Umbilical cord (tissue), 2 donors: ENCODE measurements at places on chromosomes 11 and 22. TPM values are rescaled to one million over a fixed set of nuclear protein-coding genes. Genes with fewer than 3 reads are reported as not detected.

GRCh38 chr22:27679176-27679575 lies 122.4 kb downstream of the MN1 start:
- DNase-seq, result peak; percentile 86

HPX gene
- total RNA-seq, result 3.4 TPM

GRCh38 chr11:60786811-60787567 lies 1.9 kb downstream of the MS4A10 start:
- peak; percentile 34 for DNase-seq

POU2F3 gene
- 3.1 TPM for total RNA-seq

KRTAP5-9 gene
- total RNA-seq, result 0.72 TPM

DUSP8 gene
- 2.4 TPM for total RNA-seq

DNA sequence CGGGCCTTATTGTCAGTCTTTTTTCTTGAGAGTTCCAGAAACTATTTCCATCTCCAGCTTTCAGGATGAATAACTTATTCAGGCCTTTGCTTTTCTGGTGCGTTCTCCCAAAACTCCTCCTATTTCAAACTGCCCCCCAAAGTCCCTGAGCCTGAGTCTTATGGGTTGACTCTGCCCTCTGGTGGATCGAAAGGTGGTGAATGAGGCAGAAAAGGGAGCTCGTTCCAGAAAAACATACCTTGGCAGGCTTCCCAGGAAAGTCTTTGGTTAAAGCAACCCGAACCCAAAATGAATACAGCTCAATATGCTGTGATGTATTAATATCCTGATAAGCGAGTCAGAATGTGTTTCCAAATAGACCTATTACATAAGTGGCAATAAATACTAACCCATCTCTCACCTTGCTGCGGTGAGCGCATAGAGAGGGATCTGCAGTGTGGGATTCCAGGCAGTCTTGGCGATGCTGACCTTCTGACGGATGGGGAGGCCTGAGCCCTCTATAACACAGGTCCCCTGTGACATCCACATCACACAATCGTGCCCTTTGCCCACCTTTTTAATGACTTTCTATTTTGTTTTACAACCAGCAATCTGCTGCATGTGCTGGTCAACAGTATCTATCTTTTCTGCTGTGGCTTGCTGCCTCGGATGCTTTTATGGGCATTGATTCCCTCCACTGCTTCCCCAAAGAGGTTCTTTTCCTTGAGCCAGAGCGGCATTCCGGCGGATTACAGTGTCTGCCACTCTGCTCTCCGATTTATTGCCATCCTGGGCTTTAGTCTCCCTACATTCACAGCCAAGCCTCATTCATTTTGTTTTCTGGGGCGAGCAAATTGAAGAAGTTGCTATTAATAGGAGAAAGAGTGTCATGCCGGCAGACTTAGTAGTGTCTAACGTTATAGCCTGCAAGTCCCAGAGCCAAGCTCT lies 756.8 kb downstream of the NTM start:
- DNase-seq, result peak; percentile 90

IFITM10 gene
- total RNA-seq, result not detected

- DNase-seq, result peak; percentile 74
Observed at GRCh38 chr11:62665599-62666258, 617 bp downstream of the CSKMT start.

GRCh38 chr11:102850973-102851745 lies 7.8 kb upstream of the MMP3 start:
- DNase-seq, result peak; percentile 54

FGF19 gene
- total RNA-seq, result 1.4 TPM

C11orf42 gene
- total RNA-seq, result not detected

DNA sequence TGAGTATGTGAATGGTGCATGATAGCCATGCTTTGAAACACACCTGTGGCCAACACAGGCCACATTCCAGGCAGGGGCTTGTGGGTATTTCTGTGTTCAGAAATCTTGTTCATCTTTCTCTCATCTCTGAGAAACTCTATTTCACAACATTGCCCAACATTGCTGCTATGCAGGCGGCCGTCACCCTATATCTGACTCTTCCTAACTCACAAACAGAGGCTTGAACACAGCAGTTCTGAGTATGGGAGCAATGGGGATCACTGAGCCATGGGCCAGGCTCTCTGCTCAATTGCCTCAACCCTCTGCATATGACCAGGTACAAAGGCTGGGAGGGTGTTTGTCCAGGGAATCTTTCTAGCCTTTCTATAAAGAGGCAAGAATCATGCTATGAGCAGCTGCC lies 259.9 kb downstream of the BUD13 start:
- no peak for DNase-seq

DNA sequence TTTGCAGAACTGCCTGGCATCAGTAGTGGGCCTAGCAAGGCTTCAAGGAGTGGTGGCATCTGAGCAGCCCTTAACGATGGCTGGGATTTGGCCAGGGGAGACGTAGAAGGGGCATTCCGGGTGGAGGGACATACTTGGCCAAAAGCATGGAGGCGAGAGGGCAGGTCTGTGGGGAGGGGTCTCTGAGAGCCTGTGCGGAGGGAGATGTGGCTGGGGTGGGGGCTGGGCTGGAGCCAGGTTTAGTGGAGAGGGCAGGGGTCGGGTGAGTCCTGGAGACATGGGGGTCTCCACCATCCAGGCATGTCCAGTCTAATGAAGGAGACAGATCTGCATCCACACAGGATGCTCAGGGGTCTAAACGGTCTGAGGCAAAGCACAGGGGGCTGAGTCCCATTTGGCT lies 34.4 kb upstream of the WNT11 start:
- DNase-seq, result no peak

DNA sequence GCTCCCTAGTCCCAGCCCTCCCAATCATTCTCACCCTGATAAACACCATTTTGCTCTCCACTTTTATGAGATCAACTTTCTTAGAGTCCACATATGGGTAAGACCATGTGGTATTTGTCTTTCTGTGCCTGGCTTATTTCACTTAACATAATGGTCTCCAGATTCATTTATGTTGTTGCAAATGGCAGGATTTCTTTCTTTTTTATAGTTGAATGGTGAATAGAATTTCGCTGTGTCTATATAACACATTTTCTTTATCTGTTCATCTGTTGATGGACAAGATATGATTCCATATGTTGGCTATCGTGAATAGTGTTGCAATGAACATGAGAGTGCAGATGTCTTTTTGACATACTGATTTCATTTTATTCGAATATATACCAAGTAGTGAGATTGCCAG lies 367.4 kb upstream of the ARHGAP42 start:
- DNase-seq, result no peak

DNA sequence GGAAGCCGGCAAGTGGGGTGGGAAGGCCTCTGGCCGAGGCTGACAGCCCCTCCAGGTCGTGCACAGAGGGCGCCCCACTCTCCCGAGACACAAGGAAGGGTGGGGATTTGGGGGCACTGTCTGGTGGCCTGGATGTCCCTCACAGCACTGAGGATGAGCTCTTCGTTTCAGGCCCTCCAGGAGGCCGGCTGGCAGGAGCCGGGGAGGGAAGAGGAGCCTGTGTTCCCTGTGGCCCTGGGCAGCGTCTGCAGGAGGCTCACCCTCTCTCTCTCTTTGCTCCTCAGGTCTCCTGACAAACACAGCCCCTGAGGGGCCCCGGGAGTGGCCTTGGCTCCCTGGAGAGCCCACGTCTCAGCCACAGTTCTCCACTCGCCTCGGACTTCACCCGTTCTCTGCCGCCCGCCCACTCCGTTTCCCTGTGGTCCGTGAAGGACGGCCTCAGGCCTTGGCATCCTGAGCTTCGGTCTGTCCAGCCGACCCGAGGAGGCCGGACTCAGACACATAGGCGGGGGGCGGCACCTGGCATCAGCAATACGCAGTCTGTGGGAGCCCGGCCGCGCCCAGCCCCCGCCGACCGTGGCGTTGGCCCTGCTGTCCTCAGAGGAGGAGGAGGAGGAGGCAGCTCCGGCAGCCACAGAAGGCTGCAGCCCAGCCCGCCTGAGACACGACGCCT lies 1078.0 kb downstream of the BRD1 start:
- DNase-seq, result no peak

OVOL1 gene
- 1.4 TPM for total RNA-seq

- no peak for DNase-seq
Observed at GRCh38 chr22:22168190-22168940, 76.2 kb upstream of the VPREB1 start.
